Esophagus squamous epithelium (tissue), 5 donors: ENCODE measurements at places on chromosomes 4 and X.

DNA sequence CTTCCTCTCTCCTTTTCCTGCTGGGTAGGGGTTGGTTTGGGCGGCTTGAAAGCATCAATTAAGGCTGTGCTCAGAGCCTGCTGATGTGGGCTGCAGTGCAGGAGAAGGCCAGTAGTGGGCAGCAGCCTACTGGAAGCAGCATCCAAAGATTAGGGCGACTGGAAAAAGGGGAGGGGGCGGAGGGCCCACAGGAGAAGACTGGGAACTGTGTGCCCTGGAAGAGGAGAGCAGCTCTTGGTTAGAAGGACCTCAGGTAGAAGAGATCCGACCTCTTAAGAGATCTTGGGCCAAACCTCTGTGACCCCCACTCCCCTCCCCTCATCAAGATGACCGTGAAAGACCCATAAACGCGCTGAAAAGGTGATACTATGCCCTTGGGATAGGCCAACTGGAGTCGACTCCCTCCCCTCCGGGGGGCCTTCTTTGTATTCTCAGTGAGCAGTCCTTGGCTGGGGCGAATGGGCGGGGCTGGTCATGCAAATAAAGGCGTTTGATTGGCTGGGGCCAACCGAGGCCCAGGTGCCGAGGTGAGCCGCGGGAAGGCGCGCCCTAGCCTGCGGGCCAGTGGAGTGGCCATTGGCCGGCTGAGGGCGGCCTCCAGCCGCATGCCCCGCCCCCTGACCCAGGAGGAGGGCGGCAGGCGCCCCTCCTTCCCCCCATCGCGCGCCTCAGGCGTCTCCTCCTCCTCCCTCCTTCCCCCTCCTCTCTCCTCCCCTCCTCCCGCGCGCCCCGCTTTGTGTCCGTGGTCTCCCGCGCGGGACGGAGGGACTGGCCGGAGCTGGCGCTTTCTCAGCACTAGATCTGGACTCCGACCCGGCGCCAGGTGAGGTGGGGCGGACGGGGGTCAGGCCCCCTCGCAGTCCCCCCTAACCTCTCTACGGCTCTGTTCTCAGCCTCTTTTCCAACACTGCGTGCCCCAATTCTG, 10.1 kb downstream of the DLG3 start:
- no peak for DNase-seq

DNA sequence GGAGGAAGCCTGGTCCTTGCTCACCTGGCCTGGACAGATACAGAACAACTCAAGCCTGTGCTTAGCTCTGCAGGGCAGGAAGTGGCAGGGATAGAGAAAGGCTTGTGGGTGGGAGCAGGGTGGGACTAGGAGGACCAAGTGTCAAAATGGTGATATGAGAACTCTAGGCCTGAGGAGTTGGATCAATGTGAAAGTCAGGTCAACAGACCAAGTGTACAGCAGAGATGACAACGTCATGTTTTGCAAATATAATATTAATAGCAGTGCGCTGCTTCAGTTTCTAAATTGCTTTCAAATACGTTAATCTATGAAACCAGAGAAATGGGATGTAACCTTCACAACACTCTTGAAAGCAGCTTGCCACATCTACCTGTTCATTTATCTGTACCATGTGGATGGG, 114.2 kb upstream of the MAP3K15 start:
- no peak for DNase-seq

- no peak for DNase-seq
Observed at GRCh38 chr4:146520896-146521540, 722 bp downstream of the SLC10A7 start.

DNA sequence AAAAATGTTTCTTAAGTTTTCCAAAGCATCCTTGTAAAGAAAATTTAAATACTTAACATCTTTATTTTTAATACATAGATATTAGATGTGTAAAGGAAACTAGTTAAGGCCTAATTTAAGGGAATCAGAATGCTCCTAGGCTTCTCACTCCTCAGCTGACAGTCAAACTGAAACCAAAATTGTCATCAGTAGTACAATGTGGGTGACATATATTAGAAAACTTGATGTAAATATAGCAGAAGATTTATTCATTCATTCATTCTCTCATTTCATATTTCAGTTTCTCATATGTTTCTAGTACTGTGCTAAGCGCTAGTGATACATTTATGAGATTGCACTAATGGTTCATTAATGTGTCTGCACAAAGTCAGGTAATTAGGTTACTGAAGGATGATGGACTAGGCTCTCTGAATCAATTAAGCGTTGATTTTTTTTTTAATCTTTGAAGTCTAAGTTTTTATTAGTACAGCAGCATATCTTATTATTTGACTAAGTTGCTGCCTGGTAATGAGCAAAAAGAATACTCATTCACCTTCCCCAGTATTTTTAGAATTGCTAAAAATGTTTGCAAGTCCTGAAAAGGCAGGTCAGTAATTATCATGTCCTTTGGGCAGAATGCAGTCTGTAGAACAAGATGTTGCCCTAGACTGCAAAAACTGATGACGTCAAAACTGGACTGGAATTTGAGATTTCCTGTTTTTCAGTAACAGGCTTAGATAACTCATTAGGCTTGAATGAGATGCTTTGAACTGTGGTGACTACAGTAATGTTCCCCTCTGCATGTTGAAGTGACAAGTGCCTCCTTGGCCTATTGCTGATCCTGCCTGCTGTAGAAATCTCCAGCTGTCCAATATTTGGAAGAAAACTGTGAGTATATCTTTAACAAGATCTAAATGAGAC, 128.7 kb downstream of the ARHGAP24 start:
- DNase-seq = no peak

- no peak for DNase-seq
Observed at GRCh38 chr4:8513931-8514330, 66.3 kb upstream of the GPR78 start.

- DNase-seq = peak; percentile 67
Observed at GRCh38 chrX:154371017-154371788, 3.2 kb downstream of the FLNA start.
